ENCODE measurements at places on chromosomes 12 and 14.
A peak's percentile ranks its signal among the peaks of the same experiment; 100 is the strongest.

GRCh38 chr12:79000501-79000900 is 135.9 kb downstream of the SYT1 start:
- DNase-seq, result no peak

DNA sequence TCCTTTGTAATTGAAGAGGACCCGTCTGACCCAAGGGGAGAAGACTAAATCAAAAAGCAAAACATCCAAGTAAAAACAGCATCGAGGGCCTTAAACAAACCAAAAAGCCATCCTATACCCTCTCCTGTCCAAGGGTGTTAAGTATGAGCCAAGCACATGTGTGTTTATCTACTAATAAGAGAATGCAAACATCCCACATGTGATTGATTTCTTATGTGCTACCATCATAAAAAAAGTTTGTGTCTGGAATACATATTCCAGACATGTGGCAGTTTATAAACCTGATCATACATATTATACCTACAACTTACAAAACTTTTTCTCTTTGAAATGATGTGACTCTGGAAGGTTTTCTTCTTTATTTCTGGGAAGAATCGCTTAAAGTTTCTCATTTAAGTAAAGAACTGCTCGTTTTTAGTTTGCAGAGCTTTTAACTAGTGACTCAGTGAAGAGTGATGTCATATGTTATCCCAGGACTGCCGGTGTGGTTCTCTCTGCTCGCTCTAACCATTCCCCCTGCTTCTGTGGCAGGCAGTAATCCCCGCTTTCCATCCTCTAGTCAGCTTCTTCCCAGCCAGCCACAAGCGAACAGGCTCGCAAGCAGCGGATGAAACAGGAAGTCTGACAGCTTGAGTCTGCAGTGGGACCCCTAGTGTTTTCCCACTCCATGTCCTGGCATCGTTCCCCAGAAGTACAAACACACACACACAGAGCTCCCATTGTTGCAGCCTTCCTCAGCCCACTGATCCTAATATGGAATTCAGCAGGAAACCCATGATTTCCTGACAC is 431 bp upstream of the RHOJ start:
- DNase-seq, result peak; percentile 43

- no peak for DNase-seq
These were observed 134.9 kb upstream of the MAX start for GRCh38 chr14:65237023-65237814.

- DNase-seq, result no peak
These were observed 130.8 kb upstream of the BMP4 start for GRCh38 chr14:54087376-54087775.

DNA sequence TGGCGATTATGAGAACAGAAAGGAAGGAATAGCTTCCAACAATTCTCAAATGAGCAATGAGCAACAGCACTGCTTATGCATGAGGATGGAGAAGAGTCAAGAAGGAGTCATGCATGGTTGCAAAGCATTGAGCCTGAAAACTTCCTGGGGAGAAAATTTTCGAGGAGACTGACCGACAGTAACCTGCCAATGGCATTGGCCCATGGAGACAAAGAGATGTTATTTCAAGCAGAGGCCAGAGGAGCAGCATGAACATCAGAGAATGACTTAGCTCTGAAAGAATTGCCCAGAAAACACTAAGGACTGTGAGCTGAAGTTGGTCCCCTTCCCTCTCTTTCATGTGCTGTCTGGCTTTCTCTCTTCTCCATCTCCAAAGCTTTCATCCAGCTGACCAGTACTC is 343.4 kb downstream of the ADAMTS20 start:
- DNase-seq, result no peak

DNA sequence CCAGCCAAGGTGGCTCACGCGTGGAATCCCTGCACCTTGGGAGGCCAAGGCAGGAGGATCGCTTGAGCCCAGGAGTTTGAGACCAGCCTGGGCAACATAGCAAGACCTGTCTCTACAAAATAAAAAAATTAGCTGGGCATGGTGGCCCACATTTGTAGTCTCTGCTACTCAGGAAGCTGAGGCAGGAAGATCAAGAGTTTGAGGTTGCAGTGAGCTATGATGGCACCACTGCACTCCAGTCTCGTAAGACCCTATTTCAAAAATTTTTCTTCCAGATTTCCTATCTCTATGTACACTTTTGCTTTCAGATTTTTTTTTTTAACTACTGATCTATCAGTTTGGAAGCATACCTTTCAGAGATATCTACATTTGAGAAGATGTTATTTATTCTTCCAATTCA is 15.3 kb downstream of the SNX6 start:
- no peak for DNase-seq

DNA sequence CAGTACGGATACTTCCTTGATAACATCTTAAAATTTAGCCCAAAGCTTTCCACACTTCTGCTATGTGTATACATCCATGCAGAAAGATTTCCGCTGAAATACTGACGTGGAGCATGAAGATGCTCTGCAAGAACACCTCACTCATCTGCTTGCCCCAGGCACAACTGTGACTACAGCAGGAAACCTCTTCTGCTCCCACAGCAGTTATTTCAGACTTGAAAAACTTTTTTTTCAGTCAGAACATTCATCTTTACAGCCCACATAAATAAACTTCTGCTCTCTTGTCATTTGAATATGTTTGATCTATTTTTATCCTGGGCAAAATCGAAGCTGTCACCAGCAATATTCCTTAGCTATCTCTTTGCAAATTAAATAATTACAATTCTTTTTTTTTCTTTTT is 6.8 kb upstream of the LRIG3 start:
- DNase-seq, result no peak

GRCh38 chr12:94207849-94208621 is 59.7 kb downstream of the PLXNC1 start:
- DNase-seq, result no peak

DNA sequence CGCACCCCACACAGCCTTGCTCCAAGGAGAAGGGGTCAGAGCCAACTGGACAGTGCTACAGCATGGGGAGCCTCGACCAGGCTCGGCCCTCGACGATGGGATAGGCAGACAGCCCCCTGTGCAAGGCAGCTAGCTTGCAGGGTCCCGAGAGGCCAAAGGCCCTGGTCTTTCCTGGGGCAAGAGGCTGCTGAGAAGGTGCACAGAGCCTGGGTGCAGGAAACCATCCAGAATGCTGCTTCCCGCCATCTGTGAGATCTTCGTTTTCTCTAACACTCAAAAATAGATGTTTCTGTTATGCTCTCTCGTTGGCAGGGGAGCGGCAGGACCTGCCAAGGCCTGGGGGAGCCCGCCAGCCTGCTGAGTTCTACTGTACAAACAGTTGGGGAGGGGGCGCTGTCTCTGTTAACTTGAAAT is 168.0 kb upstream of the RTL1 start:
- no peak for DNase-seq

DNA sequence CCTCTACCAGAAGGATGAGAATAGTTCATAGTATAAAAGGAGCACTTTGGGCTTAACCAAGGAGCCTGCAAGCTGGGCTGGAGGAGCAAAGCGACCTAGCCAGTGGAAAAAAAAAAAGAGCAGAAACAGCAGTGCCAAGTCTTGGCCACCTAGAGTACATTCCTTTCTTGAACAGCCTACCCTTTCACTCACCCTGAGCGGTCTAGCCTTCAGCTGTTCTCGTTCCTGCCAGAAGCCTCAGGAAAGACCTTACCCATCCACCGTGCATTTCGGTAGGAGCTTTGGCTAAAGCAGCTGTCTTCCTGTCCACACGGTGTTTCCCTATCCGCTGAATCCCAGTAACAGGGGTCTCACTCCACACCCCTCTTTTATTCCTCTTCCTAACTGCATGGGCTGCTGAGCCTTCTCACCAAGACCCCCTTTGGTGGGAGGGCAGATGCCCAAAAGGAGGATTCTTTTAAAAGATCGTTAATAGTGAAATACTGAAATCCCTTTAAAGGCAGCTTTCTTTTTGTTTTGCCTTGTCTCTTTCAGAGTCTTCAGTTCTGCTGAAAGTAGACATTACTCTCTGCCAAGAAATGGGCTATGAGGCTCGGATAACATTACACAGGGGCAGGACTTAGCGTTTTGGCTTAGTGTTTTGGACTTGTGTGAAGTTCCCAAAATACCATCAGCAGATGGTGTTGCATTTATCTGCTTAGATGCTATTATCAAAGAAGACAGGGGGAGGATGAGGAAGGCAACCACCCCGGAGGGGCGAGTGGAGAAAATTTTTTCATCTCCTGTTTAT is 88.5 kb upstream of the METAP2 start:
- DNase-seq, result no peak

- no peak for DNase-seq
These were observed 160.2 kb upstream of the LMNTD1 start for GRCh38 chr12:25713264-25713663.

- no peak for DNase-seq
These were observed 10.8 kb upstream of the DGLUCY start for GRCh38 chr14:91103116-91103515.

GRCh38 chr14:34181338-34181737 is 230.5 kb upstream of the EGLN3 start:
- no peak for DNase-seq

DNA sequence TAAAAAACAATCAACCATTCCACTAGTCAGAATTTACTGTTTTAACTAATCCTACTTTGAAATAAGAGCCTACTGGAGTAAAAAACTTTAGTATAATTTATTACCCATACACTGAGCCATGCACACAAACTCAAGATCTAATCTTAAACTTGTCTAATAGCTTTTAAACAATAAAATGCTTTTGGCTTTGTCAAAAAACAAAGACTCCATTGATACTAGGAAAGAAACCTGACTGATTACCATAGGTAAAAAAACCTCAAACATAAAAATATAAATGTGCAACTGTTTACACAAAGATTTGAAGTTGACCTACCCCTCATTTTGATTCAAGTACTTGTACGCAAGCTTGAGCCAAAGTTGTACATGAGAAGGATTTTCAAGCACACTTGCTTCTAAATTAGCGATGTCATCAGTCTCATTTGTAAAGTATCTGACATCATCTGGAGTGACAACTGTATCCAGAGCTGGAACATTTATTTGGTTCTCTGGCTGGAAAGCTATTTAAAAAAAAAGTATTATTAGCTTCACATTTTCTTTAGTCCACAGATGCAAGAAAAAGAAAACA is 36.1 kb downstream of the ZFC3H1 start:
- DNase-seq, result no peak

- DNase-seq, result peak; percentile 74
These were observed 32.7 kb upstream of the GLIPR1 start for GRCh38 chr12:75447691-75448393.

DNA sequence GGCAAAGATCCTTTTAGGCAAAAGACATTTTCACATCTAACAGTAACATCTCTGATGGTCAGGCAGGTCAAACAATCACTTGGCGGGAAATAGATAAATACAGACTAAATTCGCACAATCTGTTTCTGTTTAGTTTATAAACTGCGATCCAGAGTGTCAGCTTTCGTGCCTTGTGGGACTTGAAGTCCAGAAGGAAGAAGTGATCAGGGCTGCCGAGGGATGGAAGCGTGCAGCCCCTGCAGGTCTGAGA is 245 bp upstream of the BRMS1L start:
- DNase-seq, result no peak

DNA sequence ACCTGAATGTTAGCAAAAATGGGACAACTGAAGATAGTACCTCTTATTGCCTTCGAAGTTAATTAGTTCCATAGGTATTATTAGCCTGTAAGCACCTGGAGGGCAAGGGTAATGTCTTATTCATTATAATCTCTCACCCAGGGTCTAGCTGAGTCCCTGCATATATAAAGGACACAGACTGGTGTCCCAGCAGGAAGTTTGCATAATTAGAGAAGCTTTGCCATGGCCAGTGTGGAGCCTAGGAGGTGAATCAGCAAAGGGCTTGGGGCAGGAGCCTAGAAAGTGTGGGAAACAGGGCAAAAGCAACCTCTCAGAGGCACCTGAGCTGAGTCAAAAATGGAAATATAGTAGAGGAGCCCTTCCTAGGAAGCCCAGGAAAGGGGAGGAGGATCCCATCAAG is 120.4 kb downstream of the NEDD1 start:
- DNase-seq, result no peak

- no peak for DNase-seq
These were observed 51.9 kb upstream of the CISTR start for GRCh38 chr12:53803703-53804102.

- DNase-seq, result no peak
These were observed 224.8 kb downstream of the ASCL1 start for GRCh38 chr12:103182299-103182698.

DNA sequence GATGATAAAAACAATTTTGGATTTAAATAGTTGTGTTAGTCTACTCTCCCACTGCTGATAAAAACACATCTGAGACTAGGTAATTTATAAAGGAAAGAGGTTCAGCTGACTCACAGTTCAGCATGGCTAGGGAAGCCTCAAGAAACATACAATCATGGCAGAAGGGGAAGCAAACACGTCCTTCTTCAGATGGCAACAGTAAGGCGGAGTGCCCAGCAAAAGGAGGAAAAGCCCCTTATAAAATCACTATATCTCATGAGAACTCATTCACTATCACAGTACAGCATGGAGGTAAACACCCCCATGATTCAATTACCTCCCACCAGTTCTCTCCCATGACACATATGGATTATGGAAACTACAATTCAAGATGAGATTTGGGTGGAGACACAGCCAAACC is 632.1 kb downstream of the SLC16A7 start:
- no peak for DNase-seq

- no peak for DNase-seq
These were observed 32.6 kb downstream of the RFLNA start for GRCh38 chr12:124327362-124328043.

Measured in foreskin keratinocyte (primary cell).